ENCODE measurements at places on chromosomes 6 and 20.

DNA sequence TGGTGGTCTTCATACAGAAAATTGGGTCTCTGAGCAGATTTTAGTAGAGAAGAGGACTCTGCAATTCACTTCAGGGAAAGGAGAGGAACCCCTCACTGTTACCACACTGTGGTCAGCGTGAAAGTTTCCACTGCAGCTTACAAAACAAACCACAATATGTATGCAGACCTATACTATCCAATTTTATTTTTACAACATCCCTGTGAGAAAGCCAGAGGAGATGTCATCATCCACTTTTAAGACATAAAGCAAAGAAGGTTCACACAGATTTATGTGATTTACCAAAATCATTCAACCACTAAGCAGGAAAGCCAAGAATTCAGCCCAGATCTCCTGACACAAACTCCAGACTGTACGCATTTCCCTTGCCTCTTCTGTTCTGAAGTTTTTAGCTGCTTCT is 442.4 kb downstream of the FRK start:
- DNase-seq: no peak

DNA sequence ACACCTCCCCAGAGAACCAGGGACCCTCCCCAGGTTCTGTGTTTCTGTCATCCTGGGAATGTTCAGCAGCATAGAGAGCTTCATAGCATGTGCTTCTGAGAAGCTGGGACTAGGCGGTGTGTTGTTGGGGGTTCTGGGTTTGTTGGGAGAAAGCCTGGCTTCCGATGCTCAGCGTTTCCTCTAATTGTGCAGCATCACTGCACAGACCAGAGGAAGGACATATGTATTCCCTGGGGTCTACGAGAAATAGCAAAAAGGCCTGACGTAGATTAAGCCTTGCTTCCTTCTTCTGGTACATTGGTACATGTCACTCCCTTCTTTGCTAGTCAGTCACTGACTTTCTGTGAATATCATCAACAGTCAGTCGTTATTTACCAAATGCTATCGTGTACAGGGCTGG is 96.9 kb upstream of the SGK1 start:
- DNase-seq: no peak

GRCh38 chr6:149079456-149079855 is 238.1 kb upstream of the TAB2 start:
- no peak for DNase-seq

GRCh38 chr6:29958921-29959320 is 16.6 kb downstream of the HLA-A start:
- no peak for DNase-seq
